Activated T-helper 1 cell treated with anti-CD3 and anti-CD28 coated beads, Interleukin-12 subunit alpha, Interleukin-12 subunit beta, Interleukin-2, Interleukin-4 antibody, amounts not matched to agents 30 ng/mL and 10 ng/mL and 1 ng/mL, durations not matched to agents 14 hours and 24 hours and 36 hours (primary cell): ENCODE measurements at places on chromosomes 11 and 22.

- H3K36me3 ChIP-seq = peaks cover 3% of the 10 kb centered on the region
- peaks cover 19% of the 10 kb centered on the region for H3K4me1 ChIP-seq
- H3K27me3 ChIP-seq = no peaks in the 10 kb centered on the region
- H3K4me3 ChIP-seq = no peak overlapping the region
- no peak overlapping the region for H3K27ac ChIP-seq
- no peak for DNase-seq
Observed at GRCh38 chr11:107787733-107788132, 70.9 kb downstream of the SLC35F2 start.

GRCh38 chr22:28829358-28830181 is 29.2 kb upstream of the XBP1 start:
- H3K4me1 ChIP-seq = peaks cover 32% of the 10 kb centered on the region
- no peak overlapping the region for H3K27ac ChIP-seq
- DNase-seq = peak; percentile 71

GRCh38 chr11:75476739-75477613 is 44.0 kb upstream of the KLHL35 start:
- H3K27me3 ChIP-seq = no peaks in the 10 kb centered on the region
- peak overlapping the region; percentile 6 for H3K27ac ChIP-seq
- DNase-seq = no peak
- no peaks in the 10 kb centered on the region for H3K36me3 ChIP-seq
- peaks cover 17% of the 10 kb centered on the region for H3K4me1 ChIP-seq

- no peaks in the 10 kb centered on the region for H3K27me3 ChIP-seq
- peak overlapping the region; percentile 99 for H3K27ac ChIP-seq
- no peak for DNase-seq
- peaks cover 39% of the 10 kb centered on the region for H3K4me1 ChIP-seq
- H3K4me3 ChIP-seq = peak overlapping the region; percentile 59
Observed at GRCh38 chr11:18384157-18384641, 10.2 kb upstream of the LDHA start.

DNA sequence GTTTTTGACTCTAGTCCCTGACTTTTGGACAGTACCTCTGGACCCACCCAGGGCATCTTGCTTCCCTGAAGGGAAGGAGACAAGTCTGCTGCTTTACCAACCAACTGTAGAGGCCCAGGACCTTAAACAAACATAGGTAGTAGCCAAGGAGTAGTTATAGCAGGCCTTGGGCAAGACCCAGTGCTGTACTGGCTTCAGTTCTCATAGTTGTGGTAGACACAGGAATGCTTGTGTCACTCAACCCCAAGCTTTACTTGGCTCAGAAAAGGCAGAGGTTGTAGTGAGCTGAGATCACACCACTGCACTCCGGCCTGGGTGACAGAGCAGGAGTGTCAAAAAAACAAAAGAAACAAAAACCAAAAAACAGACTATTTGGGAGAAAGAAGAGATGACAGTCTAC is 21.3 kb upstream of the OR52M1 start:
- H3K27ac ChIP-seq = no peak overlapping the region
- DNase-seq = no peak
- H3K4me3 ChIP-seq = no peak overlapping the region
- H3K4me1 ChIP-seq = no peaks in the 10 kb centered on the region

- H3K4me1 ChIP-seq = no peaks in the 10 kb centered on the region
- H3K27me3 ChIP-seq = peaks cover 9% of the 10 kb centered on the region
- DNase-seq = no peak
- H3K36me3 ChIP-seq = no peaks in the 10 kb centered on the region
Observed at GRCh38 chr22:30990690-30991089, 21.6 kb downstream of the TUG1 start.

GRCh38 chr11:91421641-91422040 is 803.0 kb upstream of the FAT3 start:
- H3K27me3 ChIP-seq = no peaks in the 10 kb centered on the region
- H3K36me3 ChIP-seq = no peaks in the 10 kb centered on the region
- no peak overlapping the region for H3K4me3 ChIP-seq
- no peaks in the 10 kb centered on the region for H3K4me1 ChIP-seq

DNA sequence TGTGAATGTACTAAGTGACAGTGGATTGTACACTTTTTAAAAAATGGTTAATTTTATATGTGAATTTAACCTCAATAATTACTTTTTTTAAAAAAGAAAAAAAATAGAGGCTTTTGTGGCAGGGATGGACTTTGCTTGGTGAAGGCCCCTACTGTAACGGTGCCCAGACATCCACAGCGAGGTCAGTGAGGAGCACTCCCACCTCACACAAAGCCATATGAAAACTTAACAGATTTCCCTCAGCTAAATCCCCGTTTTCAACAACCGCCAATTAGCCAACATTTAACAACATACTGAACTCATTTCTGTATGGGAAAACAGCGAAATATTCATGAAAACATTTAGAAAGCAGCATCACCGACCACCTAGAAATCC is 642 bp upstream of the C11orf58 start:
- peak overlapping the region; percentile 88 for H3K27ac ChIP-seq
- peak overlapping the region; percentile 73 for H3K4me3 ChIP-seq
- peaks cover 3% of the 10 kb centered on the region for H3K27me3 ChIP-seq
- H3K36me3 ChIP-seq = peaks cover 14% of the 10 kb centered on the region
- peaks cover 26% of the 10 kb centered on the region for H3K4me1 ChIP-seq
- DNase-seq = no peak

DNA sequence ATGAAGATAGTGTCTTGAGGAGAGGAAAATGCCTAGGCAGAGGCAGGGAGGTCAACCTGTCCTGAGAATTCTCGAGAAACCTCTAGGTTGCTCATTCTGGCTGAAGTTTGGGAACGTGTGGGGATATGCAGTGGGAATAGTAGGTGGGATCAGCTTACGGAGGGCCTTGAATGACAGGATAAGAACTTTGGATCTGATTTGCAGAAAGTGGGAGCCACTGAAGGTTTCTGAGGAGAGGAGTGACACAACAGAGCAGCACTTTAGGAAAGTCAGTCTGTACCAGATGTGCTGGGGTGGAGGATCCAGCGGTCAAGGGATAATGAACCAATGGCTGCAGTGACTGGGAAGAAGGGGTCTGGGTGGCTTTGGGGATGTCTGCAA is 2.4 kb downstream of the CD82 start:
- peaks cover 46% of the 10 kb centered on the region for H3K36me3 ChIP-seq
- peak overlapping the region; percentile 92 for H3K27ac ChIP-seq
- no peaks in the 10 kb centered on the region for H3K27me3 ChIP-seq
- peak overlapping the region; percentile 92 for H3K4me3 ChIP-seq
- DNase-seq = no peak

DNA sequence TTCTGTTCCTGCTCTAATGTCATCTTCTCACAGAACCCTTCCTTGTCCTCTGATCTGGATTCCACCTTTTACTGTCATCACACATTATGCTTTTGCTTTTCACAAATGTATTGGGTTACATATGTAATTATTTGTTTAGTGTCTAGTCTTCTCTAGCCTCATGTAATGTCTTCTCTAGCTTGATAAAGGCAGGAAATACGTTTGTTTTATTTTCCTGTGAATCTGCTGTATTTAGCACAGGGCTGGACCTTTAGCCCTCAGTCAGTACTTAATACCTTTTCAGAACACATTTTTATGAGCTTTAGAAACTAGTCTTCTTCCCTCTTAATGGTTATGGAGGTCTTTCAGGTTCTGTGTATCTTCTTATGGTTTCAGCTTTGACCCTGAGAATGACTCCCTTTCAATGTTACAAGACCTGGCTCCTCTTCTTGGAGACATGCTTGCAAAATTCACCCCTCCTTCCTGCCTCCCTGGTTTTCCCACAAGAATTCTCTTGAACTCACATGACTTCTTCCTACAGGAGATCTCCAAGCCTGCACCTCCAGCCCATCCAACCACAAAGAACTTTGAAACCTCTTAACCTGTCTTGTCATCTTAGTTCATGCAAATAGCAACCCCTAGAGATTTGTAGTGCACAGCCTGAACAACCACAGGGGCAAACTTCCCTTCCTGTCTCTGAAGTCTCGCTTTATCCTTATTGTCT is 132.7 kb upstream of the DDI1 start:
- no peaks in the 10 kb centered on the region for H3K27me3 ChIP-seq
- no peak overlapping the region for H3K27ac ChIP-seq
- DNase-seq = no peak
- no peak overlapping the region for H3K4me3 ChIP-seq

- H3K36me3 ChIP-seq = no peaks in the 10 kb centered on the region
- peaks cover 14% of the 10 kb centered on the region for H3K4me1 ChIP-seq
- H3K27me3 ChIP-seq = peaks cover 47% of the 10 kb centered on the region
- H3K4me3 ChIP-seq = no peak overlapping the region
Observed at GRCh38 chr11:122861631-122862030, 20.9 kb upstream of the JHY start.

DNA sequence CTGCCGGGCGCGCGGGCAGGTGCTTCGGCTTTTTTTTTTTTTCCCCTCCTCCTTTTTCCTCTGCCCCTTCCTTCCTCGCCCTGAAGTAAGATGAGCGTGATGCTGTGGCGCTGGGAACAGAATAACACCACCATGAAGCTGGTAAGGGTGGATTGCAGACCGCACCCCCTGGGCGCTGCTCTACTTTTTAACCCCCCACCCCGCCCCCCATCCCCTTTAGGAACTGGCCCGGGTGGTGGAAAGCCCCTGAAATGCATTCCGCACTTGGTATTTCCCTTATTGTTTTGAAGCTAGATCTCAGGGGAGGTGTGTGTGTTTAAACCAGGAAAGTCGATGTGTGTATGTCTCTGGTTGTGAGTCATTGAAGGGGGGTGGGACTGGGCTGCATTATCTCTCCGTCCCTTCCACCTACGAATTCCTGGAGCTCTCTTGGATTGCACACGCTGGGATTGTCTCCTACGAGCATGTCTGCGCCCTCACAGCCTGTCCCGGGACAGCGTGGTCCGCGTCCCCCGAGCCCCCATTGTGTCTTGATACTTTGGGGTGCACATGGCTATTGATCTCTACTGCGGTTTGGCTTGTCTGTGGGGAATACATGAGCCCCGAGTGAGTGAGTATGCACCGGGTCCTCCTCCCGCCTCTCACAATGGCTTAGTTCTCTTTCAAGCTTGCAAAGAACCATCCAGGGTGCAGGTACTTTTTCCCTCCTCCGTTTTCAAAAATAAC is 64.9 kb downstream of the NAV2 start:
- peaks cover 9% of the 10 kb centered on the region for H3K4me1 ChIP-seq
- DNase-seq = no peak
- H3K27ac ChIP-seq = no peak overlapping the region

- no peaks in the 10 kb centered on the region for H3K4me1 ChIP-seq
- no peaks in the 10 kb centered on the region for H3K36me3 ChIP-seq
- no peak overlapping the region for H3K4me3 ChIP-seq
- no peaks in the 10 kb centered on the region for H3K27me3 ChIP-seq
- H3K27ac ChIP-seq = no peak overlapping the region
- no peak for DNase-seq
Observed at GRCh38 chr11:71364176-71364671, 84.0 kb downstream of the DHCR7 start.

GRCh38 chr11:119752946-119753345 is 23.9 kb upstream of the NECTIN1 start:
- no peak for DNase-seq
- H3K4me3 ChIP-seq = no peak overlapping the region
- H3K27me3 ChIP-seq = peaks cover 18% of the 10 kb centered on the region

DNA sequence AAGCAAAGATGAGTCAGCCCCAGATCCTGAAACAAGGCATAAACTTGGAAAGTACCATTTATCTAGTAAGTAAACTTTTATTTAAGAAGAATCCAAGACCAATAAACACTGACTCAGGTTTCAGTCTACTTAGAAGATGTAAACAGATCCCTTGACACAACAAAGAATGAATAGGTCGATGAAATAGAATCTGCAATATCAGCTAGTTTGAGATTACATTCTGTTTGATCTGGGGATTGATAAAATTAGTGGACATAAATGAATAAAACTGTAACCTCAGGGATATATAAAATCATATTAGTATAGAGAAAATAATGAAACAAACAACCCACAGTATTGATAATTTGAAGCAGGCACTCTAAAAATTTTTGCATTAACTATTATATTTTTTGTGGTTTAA is 708.9 kb downstream of the FAM181B start:
- no peaks in the 10 kb centered on the region for H3K4me1 ChIP-seq
- no peaks in the 10 kb centered on the region for H3K27me3 ChIP-seq
- H3K27ac ChIP-seq = no peak overlapping the region
- no peaks in the 10 kb centered on the region for H3K36me3 ChIP-seq

GRCh38 chr11:120780239-120780638 is 243.7 kb upstream of the TBCEL start:
- H3K27ac ChIP-seq = no peak overlapping the region
- H3K36me3 ChIP-seq = no peaks in the 10 kb centered on the region
- no peaks in the 10 kb centered on the region for H3K4me1 ChIP-seq
- H3K27me3 ChIP-seq = peaks cover 4% of the 10 kb centered on the region

DNA sequence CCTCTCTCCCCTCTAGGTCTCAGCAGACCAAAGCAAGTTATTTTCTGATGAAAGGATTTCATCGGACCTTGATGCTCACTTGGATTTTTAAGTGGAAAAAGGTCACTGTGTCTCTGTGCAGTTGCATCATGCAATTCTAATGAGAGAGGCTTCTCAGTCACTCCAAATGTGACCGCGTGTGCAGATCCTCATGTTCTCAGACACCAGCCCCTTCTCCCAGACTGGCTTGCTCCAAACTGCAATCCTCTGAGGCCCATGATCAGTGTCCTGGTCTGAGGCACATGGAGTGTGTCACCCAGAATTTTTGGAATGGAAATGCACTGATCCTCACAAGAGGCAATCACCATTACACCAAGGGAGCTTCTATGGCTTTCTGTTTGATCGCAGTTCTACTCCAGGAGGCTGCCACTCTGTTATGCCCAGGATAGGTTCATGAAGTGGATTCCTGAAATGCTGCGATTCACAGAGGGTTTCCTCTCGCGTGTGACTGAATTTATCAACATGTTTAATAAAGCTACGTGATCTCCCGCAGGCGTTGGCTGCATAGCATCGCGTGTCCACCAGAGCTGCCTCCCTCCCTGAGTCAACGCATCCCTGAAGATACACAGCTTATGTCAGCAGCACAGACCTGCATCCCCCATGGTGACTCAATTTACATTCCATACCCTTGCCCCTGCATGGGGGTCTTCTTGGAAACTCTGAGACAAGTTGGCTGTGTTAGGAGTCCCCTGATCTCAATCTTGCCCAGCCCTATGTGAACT is 544.6 kb upstream of the B3GAT1 start:
- no peak overlapping the region for H3K4me3 ChIP-seq
- H3K27ac ChIP-seq = no peak overlapping the region
- no peak for DNase-seq
- H3K4me1 ChIP-seq = no peaks in the 10 kb centered on the region
- H3K36me3 ChIP-seq = no peaks in the 10 kb centered on the region
- peaks cover 1% of the 10 kb centered on the region for H3K27me3 ChIP-seq

DNA sequence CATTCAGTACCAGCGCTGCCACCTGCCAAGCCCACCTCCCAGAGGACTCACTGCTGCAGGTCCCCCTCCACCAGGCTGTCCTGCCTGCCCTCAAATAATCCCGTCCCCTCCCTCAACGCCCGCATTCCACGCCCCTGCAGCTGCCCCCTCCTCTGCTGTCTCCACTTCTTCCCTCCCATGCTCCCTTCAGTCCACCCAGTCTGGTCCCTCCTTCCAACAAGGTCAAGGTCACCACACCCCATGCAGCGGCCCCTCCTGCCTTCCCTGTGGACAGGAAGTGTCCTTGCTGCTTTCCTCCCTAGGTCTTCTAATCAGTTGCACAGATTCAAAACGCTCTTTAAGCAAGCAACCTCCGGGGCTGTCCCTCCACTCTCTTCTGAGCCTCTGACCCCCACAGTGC is 12.1 kb downstream of the MACROD1 start:
- H3K4me3 ChIP-seq = no peak overlapping the region
- H3K36me3 ChIP-seq = no peaks in the 10 kb centered on the region
- H3K4me1 ChIP-seq = no peaks in the 10 kb centered on the region
- DNase-seq = no peak

GRCh38 chr11:59112494-59112893 is 5.5 kb downstream of the FAM111B start:
- H3K36me3 ChIP-seq = peaks cover 63% of the 10 kb centered on the region
- H3K4me3 ChIP-seq = no peak overlapping the region
- no peak overlapping the region for H3K27ac ChIP-seq
- no peak for DNase-seq
